ENCODE measurements at places on chromosomes 11 and 22.

DNA sequence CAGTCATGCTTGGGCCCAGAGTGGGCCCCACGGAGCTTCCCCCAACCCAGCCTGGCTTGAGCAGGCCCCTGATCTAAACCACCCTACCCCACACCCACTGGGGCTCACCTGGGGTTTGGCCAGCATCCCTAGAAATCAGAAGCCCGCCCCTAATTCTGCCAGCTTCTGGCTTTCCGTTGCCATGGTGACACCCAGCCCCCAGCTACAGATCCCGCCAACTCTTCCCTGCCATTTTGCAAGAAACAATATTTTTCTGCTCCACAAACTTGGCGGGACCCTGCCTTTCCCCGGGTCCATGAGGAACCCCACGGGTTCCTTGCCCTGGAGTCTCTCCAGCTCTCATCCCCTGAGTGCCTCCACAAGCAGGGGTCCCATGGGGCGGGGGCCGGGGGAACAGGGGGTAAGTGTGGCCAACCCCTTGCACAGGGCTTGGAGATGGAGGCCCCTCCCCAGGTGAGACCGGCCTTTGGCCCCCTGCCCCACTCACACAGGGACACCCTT lies 90.0 kb downstream of the CDKN1C start:
- H3K36me3 ChIP-seq, result no peaks in the 10 kb centered on the region
- H3K4me3 ChIP-seq, result no peak overlapping the region
- DNase-seq, result no peak
- H3K27me3 ChIP-seq, result no peaks in the 10 kb centered on the region
- no peaks in the 10 kb centered on the region for H3K4me1 ChIP-seq

DNA sequence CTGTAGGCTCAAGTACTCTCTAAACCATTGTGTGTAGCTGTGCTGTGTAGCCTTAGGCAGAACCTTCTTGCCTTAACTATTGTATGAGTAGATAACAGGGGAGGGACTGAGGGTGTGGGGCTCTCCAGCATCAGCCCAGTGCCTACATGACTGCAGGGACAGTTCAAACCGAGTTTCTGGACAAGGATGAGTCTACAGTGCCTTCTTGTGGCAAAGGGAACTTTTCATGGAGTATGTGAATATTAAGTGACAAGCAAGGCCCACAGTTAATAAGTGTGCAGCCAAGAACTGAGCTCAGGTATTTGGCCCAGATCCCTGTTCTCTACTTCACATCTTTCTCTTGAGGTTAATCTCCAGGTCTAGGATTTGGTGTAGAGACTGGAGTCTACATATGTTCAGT lies 424.4 kb upstream of the LARGE1 start:
- peaks cover 2% of the 10 kb centered on the region for H3K27me3 ChIP-seq
- no peaks in the 10 kb centered on the region for H3K36me3 ChIP-seq
- no peak overlapping the region for H3K27ac ChIP-seq
- DNase-seq, result no peak
- no peak overlapping the region for H3K4me3 ChIP-seq

- no peak overlapping the region for H3K27ac ChIP-seq
- no peaks in the 10 kb centered on the region for H3K36me3 ChIP-seq
- no peak for DNase-seq
- no peak overlapping the region for H3K4me3 ChIP-seq
- no peaks in the 10 kb centered on the region for H3K4me1 ChIP-seq
Observed at GRCh38 chr11:131079036-131079435, 162.8 kb upstream of the SNX19 start.

- H3K27me3 ChIP-seq, result no peaks in the 10 kb centered on the region
- peaks cover 72% of the 10 kb centered on the region for H3K4me1 ChIP-seq
- H3K36me3 ChIP-seq, result peaks cover 58% of the 10 kb centered on the region
- no peak overlapping the region for H3K4me3 ChIP-seq
Observed at GRCh38 chr11:68527585-68527984, 67.0 kb downstream of the PPP6R3 start.

DNA sequence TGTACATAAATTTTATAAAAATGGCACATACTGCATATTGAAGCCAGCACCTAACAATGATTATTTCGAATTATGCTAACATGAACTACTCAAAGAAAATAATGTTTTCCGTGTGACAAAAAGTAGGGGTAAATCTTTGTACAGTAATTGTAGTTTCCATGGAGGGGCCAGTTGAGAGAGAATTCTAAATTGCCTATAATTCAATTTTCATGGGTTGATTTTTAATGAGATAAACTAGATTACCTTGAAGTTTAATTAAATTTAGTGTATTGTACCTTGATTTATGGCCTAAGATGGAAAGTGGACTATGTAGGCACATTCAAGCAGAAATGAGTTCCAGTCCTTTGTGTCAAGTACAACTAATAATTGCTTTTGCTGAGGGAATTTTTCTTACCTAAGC lies 5.0 kb downstream of the APLP2 start:
- H3K27ac ChIP-seq, result no peak overlapping the region
- H3K4me3 ChIP-seq, result no peak overlapping the region
- H3K36me3 ChIP-seq, result no peaks in the 10 kb centered on the region

DNA sequence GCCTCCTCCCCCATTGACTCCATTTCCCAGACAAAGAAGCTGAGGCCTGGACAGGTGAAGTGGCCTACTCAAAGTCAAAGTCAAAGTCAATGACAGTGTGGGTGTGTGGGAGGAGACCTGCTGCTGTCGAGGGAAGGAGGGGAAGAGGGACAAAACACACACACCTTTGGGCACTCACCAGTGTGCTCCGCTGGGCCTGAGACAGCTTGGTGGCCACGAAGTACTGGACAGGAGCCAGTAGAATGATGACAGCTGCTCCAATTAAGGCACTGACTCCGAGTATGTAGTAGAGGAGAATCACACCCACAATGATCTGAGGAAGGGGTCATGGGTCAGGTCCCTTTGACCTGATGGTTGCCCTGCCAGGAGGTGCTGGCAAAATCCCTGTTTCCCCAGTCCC lies 33.6 kb downstream of the ABCC8 start:
- peaks cover 4% of the 10 kb centered on the region for H3K4me1 ChIP-seq
- no peak for DNase-seq
- peaks cover 6% of the 10 kb centered on the region for H3K27me3 ChIP-seq
- no peak overlapping the region for H3K4me3 ChIP-seq

GRCh38 chr22:29732883-29733282 lies 13.1 kb downstream of the CABP7 start:
- peaks cover 2% of the 10 kb centered on the region for H3K36me3 ChIP-seq
- H3K27ac ChIP-seq, result no peak overlapping the region
- H3K4me3 ChIP-seq, result no peak overlapping the region
- H3K27me3 ChIP-seq, result no peaks in the 10 kb centered on the region
- H3K4me1 ChIP-seq, result no peaks in the 10 kb centered on the region
- no peak for DNase-seq

DNA sequence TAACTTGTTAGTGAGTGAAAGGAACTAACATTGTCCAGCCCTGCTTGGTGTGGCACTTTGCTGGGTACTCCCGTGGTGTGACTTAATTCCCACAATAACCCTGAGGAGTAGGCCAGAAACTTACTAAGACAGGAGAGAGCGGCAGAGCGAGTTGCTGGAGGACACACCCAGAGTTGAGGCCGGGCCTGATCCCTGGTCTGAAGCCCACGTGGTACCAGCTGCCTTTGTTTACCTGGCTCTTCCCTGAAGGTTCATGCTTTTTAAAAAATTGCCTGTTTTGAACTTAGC lies 594 bp downstream of the MPST start:
- no peak for DNase-seq
- H3K36me3 ChIP-seq, result no peaks in the 10 kb centered on the region
- H3K4me1 ChIP-seq, result peaks cover 13% of the 10 kb centered on the region
- H3K27ac ChIP-seq, result no peak overlapping the region

GRCh38 chr22:41598891-41599635 lies 9.4 kb upstream of the PMM1 start:
- peaks cover 19% of the 10 kb centered on the region for H3K4me1 ChIP-seq
- peaks cover 43% of the 10 kb centered on the region for H3K36me3 ChIP-seq
- no peak overlapping the region for H3K4me3 ChIP-seq
- DNase-seq, result no peak
